ENCODE measurements at places on chromosomes 7 and 10.

DNA sequence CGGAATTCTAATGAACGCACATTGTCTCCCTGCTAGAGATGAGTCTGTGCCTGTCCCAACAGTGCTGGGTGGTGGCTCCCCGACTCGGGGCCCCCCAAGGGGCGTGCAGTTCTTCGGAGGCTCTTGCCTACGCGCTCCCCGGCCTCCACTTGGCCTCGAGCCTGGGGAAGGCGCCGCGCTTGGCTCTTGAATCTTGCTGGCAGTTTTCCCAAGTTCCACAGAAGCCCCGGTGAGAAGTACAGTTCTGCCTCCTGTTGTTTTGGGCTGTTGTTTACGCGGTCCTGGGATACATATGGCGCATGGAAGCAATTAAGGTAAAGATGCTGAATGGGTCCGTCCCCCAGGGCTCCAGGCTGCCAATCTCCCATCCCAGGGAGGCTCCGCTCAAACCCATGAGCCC is 32.6 kb upstream of the UNCX start:
- DNase-seq: no peak

GRCh38 chr7:107668296-107668695 is 7.7 kb downstream of the SLC26A4 start:
- no peak for DNase-seq

GRCh38 chr7:2037301-2037807 is 195.4 kb downstream of the MAD1L1 start:
- no peak for DNase-seq

GRCh38 chr7:24216576-24217125 is 67.3 kb upstream of the NPY start:
- DNase-seq: no peak
